ENCODE measurements at places on chromosomes 5 and 9.
A peak's percentile ranks its signal among the peaks of the same experiment; 100 is the strongest.

- DNase-seq: no peak
Measured at GRCh38 chr5:58459146-58460001, 512 bp downstream of the PLK2 start.

DNA sequence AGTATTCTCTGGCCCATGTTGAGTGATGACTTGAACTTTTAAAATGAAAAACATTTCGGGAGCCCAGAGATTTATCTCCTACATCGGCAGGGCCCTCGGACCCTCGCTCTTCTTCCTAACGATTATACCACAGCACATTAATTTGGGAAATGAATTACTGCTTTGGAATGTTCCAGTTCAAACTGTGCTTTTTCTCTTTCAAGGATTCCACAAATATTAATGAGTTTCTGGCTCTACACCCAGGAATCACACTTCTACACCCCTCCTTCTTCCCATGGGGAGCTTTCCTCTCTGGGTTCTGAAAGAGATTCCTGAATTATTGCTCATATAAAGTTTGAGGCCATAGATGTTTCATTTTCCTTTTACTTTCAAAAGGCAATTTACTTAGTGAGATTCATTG is 41.2 kb downstream of the NSG2 start:
- DNase-seq: no peak

GRCh38 chr9:126860757-126861466 is 473 bp downstream of the ZBTB34 start:
- no peak for DNase-seq

DNA sequence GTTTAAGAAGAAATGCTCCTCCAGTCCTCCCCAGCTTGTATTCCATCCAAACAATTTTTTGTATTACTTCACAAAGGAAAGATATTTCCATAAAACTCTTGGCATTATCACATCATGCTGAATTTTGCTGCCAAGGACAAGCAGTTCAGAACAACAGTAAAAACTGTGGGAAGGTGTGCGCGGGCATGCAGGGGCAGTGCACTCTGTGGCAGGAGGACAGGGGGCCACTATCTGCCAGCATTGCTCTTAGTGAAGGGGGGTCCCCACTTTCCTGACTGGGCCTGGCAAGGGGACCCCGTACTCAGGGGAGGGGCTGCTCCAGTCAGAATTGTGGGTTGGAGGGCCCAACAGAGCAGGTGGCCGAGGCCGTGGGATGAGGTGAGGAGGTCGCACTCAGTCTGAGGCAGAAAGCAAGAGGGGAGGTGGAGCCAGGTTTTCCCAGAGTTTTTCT is 32.8 kb downstream of the ANGPTL2 start:
- no peak for DNase-seq

DNA sequence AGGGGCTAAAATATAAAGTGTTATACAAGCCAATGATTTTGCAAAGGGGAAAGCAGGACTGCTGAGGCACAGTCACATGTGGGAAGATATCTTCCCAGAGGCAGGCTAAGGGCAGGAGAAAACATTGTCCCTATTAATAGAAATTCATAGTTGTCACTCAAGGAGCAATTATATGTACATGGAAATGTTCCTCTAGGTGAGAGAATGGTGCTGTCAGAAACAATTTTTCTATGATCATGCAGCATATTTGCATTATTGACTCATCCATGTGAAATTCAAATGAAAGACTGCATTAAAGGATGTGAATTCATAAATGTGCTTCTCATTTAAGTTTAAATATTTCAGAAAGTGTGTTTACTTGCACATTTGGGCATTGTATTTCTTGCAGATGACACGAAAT is 775.9 kb upstream of the CDH9 start:
- no peak for DNase-seq

GRCh38 chr9:91419222-91420191 is 4.1 kb downstream of the NFIL3 start:
- DNase-seq: no peak

GRCh38 chr9:20292002-20292401 is 330.3 kb downstream of the MLLT3 start:
- DNase-seq: no peak

GRCh38 chr5:61734001-61734400 is 401.9 kb downstream of the ZSWIM6 start:
- DNase-seq: no peak

GRCh38 chr5:181246276-181247049 is 2.8 kb upstream of the RACK1 start:
- DNase-seq: peak; percentile 51

- no peak for DNase-seq
Measured at GRCh38 chr5:110900829-110901228, 162.0 kb downstream of the SLC25A46 start.

DNA sequence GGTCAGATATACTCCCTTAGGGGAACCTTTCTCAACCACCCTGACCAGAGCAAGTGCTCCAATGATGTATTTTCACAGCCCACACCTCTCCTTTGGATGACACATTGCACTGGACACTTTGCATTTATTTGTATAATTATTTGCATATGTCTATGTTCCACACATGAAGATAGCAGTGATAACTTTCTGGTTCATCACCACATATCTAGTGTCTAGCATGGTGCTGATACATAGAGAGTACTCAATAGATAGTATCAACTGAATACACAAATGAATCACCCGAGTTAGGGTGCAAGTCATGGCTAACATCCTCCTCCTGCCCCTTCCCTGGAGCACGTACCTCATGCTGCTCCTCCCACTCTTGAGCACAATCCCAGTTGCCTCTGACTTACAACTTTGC is 617.6 kb downstream of the EBF1 start:
- DNase-seq: no peak

- DNase-seq: no peak
Measured at GRCh38 chr5:73424556-73424977, 24.0 kb downstream of the FOXD1 start.

DNA sequence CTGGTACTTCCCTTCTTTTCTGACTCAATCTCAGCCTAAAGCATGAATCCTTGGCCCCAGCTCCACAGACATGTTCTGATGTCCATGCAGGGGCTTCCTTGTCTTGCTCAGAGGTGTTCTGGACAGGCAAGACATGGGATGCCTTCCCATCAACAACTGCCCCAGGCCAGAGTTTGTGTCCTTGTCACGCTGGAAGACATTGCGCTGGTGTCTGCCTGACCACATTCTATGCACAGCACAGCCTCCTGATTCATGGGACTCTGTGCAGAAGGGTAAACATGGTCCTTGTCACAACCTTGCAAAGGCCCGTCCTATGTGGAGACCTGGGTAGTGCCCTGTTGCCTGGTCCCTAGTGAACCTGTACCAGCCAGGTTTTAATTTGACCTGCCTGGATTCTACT is 212.2 kb downstream of the FSTL4 start:
- DNase-seq: no peak

DNA sequence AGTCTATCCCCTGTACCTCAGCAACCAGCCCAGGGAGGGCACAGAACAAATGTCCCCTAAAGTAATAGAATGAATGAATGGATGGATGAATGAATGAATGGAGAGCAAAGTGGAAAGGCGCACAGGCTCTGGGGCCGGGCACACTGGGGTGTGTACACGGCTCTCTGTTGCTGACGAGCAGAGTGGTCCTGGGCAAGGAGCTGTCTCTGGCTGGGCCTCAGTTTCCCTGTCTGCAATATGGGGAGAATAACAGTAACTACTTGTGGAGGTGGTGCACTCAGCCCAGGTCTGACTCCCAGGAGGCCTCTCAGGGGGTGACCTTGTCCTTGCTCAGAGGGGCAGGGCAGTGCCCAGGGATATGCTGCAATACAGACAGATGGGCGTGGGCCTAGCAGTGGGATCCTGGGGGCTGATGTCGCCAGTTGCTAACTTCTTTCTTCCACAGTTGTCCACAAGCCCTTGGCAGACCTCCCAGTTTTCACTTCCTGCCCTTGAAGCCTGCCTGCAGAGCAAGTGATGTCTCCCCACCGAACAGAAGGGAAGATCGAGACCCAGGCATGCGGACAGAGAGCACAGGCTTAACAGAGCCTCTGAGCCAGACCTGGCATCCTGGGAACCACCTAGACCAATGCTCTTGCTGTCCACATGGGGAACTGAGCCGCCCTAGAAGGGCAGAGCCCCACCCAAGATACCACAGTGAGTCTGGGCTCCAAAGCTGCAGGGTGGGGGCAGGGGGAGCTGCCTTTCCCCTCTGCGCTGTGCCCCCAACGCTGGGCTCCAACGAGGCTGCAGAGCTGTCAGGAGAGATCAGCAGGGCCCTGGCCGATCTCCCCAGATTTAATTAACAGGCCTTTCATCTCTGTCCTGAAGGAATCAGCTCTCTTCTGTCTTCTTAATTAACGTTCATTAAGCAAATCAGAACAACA is 13.6 kb upstream of the LAMC3 start:
- no peak for DNase-seq

- DNase-seq: no peak
Measured at GRCh38 chr9:78261403-78262001, 25.6 kb downstream of the CEP78 start.

DNA sequence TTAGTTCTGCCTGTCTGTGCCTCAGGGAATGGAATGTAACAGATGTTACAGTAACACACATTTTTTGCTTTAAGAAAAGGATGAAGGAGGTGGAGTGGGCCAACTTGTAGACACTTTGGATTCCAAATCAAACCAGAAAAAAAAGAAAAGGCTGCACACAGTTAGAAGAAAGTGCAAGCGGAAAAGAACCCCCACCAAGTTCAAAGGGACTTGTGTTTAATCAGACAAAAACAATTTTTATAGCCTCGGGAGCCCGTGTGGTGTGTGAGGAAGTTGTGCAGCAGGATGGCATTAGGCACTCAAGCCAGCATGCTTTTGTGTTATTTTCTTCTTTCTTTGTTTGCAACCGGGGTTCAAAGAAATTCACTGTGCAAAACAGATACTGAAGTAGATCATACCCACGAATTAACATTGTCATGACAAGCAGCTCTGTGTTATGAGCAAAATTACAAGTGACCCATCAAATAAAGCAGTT is 189.5 kb downstream of the SEMA5A start:
- no peak for DNase-seq

DNA sequence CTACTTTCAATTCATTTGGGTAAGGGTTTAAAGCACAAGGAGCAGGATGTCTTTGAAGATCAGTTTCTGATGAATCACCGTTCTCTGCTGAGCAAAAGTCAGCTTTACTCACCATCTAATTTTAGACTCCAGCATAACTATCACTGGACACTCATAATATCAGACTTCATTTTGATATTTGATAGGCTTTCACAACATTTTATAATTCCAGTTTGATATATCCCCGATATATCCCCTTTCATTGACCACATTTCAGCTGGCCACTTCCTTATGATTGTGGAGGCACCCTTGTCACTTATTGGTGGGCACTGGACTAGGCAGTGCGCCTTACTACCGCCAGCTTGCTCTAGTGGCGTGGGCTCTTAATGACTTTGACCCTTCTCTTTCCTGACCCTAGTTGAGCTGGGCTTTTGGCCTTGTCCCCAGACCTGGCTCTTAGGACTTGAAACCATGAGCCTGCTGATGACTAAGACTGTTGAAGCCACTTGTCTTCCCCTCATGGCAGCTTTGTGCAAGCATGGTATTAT is 46.8 kb downstream of the CYSTM1 start:
- no peak for DNase-seq

DNA sequence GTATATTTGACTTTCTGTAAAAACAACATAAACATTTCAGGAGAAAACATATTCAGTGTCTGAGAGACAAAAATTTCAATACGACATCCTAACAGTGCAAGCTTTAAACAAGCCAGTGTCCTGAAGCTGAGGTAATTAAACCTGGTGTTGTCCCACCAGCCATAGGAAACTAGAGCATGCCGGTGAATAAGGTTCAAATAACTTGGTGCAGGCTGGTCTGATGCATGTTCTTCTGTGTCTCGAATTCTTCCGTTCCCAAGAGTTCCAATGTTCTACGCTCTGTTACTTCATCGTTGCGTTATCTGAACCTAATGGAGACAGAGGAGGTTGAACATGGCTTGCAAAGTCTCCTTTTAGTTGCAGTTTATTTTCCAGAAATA is 48.9 kb downstream of the ADAMTS16 start:
- DNase-seq: no peak
